ENCODE measurements at places on chromosomes 7 and 10. TPM values are rescaled to one million over a fixed set of nuclear protein-coding genes. Genes with fewer than 3 reads are reported as not detected.

PALS2 gene
- 23.4 TPM for total RNA-seq

ZNF727 gene
- total RNA-seq = not detected

PPP1R17 gene
- 657 TPM for total RNA-seq

FEZF1 gene
- 12.7 TPM for total RNA-seq

TSPAN12 gene
- 6.0 TPM for total RNA-seq

THSD7A gene
- 211 TPM for total RNA-seq

ST8SIA6 gene
- not detected for total RNA-seq

BTBD16 gene
- total RNA-seq = 0.98 TPM

NOS3 gene
- total RNA-seq = 0.86 TPM

MSS51 gene
- 3.5 TPM for total RNA-seq

GRCh38 chr7:4681886-4682620 is at the start of gene FOXK1:
TSS of gene FOXK1 (plus strand) at chr7:4682295. CDS start at chr7:4682309, 14 bp downstream.
- DNase-seq = peak; percentile 89

DNA sequence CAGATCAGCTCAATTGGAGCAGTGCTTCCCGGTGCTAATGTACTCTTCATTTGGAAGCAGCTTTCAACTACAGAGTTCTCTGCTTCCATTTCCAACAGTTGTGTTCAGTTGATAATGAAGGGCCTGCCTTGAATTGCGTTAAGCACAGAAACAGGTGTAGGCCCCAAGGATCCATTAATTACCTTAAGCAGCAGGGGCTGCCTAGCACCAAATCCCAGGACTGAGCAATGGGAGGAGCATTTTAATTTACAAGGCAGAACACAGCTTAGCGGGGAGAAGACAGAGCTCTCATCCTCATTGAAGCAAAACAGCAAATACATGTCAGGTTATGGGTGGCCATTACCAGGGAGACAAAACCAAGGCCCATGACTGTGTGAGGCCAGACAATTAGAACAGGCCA is 349.6 kb downstream of the TFEC start:
- no peak for DNase-seq

DNA sequence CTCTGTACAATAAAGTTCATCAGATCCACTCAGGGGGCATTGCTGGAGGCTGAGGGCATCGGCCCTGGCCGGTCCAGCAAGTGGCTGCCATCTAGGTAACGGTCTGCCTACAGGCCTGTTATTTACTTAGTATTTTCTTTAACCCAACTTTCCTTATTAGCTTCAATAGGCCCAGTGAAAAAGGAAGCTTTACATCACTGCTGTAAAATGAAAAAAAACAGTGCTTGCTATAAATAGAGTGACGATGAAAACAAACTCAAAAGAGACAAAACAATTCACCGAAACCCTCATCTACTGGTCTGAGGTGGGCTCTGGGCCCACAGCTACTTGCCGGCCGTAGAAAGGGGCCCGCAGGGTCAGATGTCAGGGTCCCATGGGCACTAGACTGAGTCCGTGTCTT is 192.5 kb downstream of the ELFN1 start:
- DNase-seq = no peak

- no peak for DNase-seq
These were observed 165.6 kb downstream of the RNLS start for GRCh38 chr10:88417387-88418030.

DNA sequence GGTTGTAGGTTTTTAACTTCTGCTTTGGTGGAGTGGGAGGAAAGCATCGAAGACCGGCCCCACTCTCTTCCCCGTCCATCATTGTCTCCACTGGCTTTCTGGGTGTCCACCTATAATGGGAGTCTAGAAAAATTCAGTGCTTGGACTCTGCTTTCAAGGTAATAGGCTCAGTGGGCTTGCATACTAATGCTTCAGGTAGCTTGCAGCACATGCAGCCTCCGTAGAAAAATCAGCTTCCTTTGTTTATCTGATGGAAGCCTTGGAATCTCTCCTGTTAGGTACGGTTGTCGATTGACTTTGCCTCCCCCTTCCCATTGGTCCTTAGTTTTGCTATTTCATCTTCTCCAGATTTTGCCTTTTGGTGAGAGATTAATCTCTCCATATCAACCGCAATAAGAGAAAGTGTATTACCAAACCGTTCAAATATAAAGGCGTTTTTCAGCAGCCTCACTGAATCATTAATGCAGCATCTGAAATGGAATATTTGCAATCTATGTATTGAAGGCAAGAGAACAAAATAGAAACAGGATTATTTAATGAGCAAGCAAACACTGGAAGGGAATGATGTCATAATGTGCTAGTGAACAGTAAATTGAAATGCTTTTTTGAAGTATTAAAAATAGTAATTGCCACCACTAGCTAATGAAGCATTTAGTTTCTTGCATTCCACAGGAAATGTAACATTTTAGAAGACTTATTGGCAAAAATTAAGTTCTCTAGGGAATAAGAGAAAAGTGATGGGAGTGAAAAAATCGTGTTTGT is 944 bp downstream of the AVL9 start:
- DNase-seq = no peak

GRCh38 chr10:33265621-33266020 is 68.8 kb downstream of the NRP1 start:
- no peak for DNase-seq

GRCh38 chr10:49664006-49664841 is 15.2 kb upstream of the C10orf53 start:
- DNase-seq = no peak

- no peak for DNase-seq
These were observed 303.1 kb downstream of the ADARB2 start for GRCh38 chr10:1434202-1434601.

- no peak for DNase-seq
These were observed 21.7 kb downstream of the HIBADH start for GRCh38 chr7:27640884-27641574.

- no peak for DNase-seq
These were observed 173.5 kb downstream of the CUX1 start for GRCh38 chr7:101990811-101991418.

DNA sequence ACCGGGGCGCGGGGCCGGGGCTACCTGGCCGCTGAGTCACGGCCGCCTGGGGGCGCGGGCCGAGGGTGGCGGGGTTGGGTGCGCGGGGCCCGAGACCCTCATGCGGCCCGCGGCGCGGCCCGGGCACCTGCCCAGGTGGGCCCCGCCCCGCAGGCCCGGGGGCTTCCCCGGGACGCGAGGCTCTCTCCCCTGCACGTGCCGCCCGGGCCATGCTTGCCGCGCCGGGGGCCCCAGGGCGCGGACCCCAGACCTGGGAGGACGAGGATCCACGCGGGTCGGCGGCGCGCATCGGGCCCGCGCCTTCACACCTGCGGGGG is 402 bp downstream of the MAFK start:
- DNase-seq = no peak

DNA sequence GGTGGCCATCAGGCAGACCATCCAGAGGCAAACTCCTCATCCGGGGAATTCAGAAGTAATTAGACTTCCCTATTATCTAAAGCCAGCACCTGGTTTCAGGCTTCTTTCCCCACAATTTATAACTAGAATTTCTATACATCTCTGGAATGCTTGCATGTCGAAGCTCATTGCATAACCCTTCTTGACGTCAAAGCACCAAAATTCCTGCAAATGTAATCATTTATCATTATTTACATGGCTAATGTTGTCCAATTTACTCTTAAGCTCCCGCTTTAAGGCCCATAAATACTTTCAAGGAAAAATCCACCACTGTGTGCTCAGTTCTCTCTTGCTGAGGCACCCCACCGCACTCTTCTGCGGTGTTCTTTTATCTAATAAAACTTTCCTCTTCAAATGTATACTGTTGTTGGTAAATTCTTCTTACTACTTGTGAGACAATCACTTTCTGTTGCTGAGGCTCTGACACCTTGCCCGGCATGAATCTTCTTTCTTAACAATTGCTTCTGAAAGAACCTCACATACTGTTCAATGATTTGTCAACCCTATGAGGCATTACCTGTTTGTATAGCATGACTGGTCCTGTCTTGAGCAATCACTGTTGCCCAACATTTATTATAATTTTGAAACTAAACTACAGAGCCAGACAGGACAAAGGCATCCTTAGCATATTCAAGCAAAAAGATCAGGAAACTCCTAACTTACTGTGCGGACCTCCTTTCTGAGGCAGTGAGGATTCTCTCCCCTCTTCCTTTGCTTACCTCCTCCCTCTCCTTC is 17.4 kb upstream of the GPR141 start:
- no peak for DNase-seq

GRCh38 chr7:255038-255435 is 34.9 kb upstream of the FOXL3 start:
- DNase-seq = peak; percentile 3

DNA sequence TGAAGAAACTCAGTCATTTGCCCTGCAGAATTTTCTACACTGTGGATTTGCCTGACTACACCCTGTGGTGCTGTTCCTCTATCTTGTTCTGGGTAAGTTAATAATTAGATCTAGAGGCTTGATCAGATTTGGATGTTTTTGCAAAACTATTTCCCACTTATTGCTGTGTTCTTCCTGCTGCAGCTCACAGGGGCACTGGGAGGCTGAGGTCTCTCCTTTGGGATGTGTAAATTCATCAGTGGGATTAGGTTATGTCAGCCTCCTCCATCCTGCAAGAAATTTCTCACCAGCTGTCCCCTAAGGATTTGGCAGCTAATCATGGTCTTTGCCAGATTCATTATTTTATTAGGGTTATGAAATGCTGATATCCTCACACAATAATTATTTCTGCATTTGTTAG is 148.1 kb upstream of the ZNF32 start:
- no peak for DNase-seq

DNA sequence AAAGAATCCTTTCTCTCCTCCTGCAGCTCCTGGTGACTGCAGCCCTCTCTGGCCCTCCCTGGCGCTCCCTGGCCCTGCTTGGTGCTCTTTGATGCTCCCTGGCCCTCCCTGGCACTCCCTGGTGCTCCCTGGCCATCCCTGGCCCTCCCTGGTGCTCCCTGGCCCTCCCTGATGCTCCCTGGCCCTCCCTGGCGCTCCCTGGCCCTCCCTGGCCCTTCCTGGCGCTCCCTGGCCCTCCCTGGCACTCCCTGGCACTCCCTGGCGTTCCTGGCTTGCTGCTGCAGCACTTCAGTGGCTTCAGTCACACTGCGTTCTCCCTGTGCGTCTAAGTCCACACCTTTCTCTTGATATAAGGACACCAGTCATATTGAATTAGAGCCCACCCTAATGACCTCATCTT is 15.2 kb upstream of the FGFR2 start:
- DNase-seq = no peak

- DNase-seq = no peak
These were observed 998.1 kb downstream of the LRMDA start for GRCh38 chr10:76429368-76430060.

DNA sequence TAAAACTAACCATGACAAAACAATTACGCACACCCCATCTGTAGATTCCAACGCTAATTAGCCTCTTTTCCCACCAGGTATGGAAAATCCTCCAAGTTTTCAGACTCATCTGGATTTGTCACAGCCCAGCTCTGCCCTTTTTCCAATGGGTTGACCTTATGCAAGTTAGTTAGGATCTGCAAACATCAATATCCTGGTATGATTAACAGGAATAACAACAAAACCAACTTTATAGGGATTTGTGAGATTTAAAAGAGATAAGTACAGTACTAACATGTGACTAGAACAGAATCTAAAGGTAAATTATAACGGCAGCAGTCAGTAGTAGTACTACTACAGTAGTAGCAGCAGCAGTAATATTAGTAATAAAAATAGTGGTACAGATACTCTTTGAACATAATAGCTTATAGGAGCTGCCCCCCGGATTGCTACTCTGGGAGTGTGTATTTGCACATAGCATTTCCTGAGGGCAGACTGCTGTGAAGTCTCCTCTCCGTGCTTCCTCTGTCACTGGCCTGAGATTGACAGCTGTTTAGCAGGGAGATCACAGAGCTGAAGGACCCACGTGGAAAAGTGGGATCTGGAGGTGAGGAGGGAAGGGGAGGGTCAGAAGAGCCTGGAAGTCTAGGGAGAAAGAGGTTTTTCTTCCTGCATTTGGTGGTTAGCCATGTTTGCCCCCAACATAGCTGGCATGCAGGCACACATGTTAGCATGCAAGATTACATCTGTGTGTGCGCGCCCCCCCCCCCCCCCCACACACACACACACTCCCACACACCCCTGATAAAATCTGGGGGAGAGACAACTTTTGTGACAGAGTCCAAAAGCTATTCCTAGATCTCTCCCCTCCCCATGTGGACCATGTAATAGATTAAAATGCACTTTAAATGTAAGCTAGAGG is 73.3 kb upstream of the FAM171A1 start:
- DNase-seq = no peak

DNA sequence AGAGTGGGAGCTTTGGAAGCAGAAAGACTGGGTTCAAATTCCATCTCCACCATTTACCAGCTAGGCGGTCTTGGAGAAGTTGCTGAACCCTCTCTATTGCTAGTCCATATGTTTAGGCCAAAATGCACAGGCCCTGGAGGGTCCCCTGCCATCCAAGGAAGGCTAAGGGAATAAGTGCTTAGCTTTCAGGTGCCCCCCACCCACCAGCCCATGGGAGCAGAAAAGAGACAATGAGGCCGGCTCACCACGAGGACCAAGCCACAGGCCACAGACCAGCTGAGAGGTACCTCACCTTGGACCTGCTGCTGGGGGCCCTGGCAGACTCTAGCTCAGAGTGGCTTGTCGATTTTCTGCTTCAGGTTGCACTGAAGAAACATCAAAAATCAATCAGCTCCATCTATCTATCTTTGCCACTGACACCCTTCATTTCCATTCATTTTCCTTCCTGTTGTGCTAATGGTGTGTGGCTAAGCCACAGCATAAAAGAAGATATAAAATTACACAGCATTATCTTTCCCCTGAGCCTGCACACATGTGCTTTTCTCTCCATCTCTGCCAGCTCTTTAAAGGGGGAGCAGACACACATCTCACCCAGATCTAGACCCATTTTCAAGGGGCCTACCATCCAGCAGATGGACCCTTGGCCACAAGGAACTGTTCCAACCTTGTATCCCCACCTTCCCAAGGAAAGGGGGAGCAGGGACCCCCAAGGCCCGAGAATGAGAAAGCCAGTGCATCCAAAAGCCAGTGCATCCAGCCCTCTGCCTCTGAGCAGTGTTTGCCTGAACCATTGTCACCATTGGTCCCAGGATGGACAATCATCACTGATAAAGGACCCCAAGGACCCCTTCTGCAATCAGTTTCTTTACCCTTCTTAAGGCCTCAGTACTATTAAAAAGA is 65.4 kb downstream of the GRID1 start:
- no peak for DNase-seq

DNA sequence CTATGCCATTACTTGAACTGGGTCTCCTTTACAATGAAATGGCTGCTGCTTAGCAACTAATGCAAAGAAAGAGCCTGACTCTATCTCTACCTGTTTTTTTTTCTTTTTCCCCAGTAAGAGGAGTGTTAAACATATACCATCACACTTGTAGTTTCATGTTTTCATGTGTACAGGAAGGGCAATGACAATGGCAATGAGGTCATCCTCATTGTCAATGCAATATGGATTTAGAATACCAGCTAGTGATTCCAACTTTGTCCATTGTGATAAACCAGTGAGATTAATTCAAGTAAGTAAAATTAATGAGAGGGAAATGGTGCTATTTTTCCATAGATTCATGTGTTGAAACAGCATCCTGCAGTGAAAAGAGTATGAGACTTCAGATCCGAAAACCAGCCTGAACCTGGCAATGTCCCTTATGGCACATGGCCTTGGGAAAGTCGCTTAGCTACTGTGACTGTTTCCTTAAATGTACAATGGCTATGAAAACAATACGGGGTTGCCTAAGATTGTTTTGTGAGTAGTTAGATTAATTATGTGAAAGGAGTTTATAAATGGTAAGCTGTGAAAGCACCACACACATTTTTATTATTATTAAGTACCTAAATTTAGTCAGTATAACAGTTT is 11.2 kb downstream of the DGKI start:
- DNase-seq = no peak

- no peak for DNase-seq
These were observed 372.7 kb upstream of the CDC14C start for GRCh38 chr7:48551652-48552051.

Data from glutamatergic neuron (in vitro differentiated cells).